ENCODE measurements at places on chromosomes 7 and 10.

- no peak for DNase-seq
Observed at GRCh38 chr10:7185367-7185690, 225.5 kb downstream of the SFMBT2 start.

GRCh38 chr7:19958309-19958896, 185.0 kb upstream of the TMEM196 start:
- DNase-seq: no peak

DNA sequence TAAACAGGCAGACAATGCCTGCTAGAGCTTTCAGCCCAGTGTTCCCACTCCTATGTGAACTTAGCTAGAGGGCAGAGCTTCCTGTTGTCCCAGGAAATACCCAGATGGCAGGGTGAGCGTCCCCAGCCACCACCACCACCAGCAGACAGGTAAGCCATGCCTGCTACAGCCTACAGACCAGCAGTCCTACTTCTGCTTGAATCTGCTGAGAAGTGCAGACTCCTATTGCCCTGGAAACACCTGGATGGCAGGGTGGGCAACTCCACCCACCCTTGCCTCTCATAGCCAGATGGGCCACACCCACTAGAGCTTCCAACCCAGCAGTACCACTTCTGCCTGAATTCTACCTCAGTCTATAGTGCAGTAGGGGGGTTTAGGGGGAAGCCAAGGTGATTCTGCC, 64.4 kb downstream of the FBXL13 start:
- DNase-seq: no peak

DNA sequence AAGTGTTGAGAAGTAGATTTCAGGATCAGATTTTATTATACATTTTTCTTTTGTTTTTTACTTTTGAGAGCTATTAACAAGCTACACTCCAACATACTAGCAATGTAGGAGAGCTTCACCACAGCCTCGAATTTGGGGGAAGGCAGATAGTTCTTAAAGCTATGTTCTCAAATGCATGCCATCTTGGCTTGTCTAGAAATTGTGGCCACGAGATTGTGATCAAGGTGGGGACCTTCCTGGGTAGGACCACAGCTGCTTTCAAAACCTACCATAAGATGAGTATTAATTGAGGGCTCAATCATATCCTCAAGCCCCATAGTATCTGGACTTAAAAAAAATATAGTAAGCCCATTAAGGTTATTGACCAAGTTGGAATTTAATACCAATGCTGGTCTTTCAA, 27.9 kb upstream of the JAZF1 start:
- no peak for DNase-seq

DNA sequence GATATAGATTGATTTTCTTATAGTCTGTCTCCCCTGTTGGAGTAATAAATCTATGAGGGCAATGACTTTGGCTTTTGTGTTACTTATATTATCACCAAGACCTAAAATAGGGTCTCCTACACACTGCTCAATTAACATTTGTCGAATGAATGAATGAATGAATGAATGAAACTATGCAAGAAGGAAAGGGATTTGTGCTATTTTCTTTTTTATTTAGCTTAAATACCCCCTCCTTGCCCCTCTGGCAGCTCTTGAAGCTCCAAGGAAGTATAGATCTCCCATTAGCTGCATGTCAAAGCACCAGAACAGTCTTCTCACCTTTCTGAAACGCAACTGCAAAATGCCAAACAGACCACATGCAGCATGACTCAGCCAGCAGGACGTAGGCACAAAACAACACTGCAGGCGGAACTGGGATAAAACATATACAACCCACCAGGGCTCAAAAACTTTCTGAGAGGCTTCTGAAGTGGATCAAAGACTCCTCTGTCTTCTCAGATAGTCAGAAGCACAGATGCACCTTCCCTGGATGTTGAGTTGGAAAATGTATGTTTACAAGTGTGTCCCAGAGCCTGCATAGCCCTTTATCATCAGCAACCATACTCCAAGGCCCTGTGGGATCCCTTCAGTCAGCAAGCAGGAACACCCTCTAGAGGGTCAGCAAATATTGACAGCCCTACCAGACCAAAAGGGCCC, 187.8 kb downstream of the NPSR1 start:
- DNase-seq: no peak

DNA sequence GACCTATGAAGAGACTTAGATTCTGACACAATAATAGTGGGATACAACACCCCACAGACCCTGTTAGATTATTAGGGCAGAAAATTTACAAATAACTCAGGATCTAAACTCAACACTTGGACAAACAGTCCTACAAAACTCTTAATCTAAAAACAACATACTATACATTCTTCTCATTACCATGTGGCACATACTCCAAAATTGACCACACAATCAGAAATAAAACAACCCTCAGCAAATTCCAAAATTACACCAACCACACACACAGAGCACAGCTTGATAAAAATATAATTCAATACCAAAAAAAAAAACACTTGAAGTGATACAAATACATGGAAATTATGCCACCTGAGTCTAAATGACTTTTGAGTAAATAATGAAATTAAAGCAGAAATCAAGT, 7.8 kb downstream of the ZNF680 start:
- DNase-seq: no peak

- no peak for DNase-seq
Observed at GRCh38 chr10:117318909-117319308, 56.3 kb downstream of the PDZD8 start.

Data from activated T-helper 1 cell treated with anti-CD3 and anti-CD28 coated beads, Interleukin-2, amount 50 U/mL, for 16 hours (primary cell).